GM03348 (cell line): ENCODE measurements at places on chromosomes 12 and 14.
A peak's percentile ranks its signal among the peaks of the same experiment; 100 is the strongest.

DNA sequence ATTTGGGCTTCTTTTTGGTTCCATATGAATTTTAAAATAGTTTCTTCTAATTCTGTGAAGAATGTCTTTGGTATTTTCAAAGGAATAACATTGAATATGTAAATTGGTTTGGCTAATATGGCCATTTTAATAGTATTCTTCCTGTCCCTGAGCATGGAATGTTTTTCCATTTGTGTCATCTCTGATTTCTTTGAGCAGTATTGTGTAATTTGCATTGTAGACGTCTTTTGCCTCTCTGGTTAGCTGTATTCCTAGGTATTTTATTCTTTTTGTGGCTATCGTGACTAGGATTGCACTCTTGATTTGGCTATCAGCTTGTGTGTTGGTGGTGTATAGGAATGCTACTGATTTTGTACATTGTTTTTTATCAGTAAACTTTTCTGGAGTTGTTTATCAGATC lies 601.9 kb downstream of the SNAPC1 start:
- DNase-seq: no peak

- DNase-seq: no peak
Measured at GRCh38 chr14:61573321-61573720, 122.0 kb upstream of the HIF1A start.

- DNase-seq: no peak
Measured at GRCh38 chr12:49230176-49230804, 34.6 kb upstream of the TUBA1C start.

- no peak for DNase-seq
Measured at GRCh38 chr12:304805-305204, 42.2 kb upstream of the SLC6A13 start.

DNA sequence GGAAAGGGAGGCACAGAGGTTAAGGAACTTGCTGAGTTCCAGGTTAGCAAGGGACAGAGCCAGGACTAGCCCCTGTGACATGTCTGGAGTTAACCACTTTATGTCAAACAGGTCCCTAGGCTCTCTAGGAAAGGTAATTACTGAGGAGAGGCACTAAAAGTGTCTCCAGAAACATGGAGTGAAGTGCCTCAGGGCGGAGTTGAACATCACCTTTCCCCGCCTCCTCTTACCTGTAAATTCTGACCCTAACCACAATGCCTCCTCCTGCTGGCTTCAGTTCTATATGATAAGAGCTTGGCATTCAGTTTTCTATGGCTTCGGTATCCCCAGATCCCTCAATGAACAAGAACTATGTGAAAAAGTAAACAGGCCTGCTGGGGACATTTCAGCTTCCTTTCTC lies 18.1 kb downstream of the RPH3A start:
- no peak for DNase-seq

DNA sequence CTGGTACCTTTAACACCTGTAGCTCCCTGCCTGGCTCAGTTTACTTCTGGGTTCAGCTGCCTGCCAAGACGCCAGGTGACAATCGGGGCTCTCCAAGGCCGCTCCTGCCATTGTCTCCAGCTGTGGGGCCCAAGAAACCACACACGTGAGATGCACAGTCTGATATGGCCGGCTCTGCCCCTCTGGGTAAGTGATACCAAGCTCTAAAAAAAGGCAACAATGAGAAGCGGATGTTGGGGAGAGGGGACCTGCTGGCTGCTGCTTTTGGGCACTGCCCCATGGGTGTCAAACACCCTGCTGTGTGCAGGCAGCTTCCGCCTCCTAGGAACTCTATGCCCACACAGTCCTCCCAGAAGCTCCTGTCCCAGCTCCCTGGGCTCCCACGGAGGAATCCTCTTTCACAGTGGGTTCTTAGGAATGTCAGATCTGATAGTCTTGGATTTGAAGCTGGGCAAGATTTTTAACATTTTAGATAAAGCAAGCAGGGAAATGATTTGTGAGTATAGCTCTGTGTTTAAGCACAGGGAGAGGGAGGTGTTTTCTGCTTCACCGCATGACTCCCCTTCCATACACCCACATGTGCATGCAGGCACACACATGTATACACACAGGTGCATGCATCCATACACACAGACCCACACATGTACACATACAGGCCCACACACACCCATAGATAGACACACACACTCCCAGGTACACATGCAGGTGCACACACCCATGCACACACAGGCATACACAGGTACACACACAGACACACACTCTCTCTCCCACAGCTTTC lies 1135.8 kb downstream of the BCL11B start:
- no peak for DNase-seq

DNA sequence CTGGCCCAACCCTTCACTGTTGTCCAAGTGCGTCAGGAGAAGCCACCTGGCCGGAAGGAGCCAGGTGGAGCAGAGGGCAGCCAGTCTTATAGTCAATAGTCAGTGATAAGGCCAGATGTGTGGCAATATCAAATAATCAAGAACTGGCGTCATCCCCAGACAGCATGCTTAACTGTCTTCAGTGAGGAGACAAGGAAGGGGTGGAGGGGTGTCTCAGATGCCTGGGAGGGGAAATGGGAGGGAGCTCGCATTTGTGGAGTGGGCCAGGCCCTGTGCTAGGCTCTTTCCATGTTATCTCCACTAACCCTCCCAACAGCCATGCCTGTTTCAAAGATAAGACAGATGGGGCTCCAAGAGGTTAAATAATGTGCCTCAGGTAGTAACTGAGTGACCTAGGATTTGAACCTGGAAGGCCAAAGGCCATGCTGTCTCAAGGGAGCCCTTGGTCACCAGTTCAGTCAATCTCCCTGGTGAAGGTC lies 48.9 kb upstream of the FOS start:
- no peak for DNase-seq

DNA sequence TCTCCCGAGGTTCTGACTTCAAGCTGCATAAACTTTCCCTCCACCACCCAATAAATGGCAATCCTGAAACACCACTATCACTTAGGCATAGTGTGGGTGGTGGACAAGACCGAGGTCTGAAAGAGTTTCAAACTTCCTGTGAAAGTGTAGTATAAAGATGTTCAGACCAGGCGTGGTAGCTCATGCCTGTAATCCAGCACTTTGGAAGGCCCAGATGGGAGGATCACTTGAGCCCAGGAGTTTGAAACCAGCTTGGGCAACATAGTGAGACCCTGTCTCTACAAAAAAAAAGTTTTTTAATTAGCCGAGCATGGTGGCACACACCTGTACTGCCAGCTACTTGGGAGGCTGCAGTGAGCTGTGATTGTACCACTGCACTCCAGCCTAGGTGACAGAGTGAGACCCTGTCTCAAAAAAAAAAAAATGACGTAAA lies 61.9 kb downstream of the CCDC92 start:
- no peak for DNase-seq

GRCh38 chr14:104293851-104294627 lies 155.7 kb downstream of the KIF26A start:
- DNase-seq: no peak

- DNase-seq: peak; percentile 50
Measured at GRCh38 chr14:103881268-103882201, 34.2 kb upstream of the PPP1R13B start.

DNA sequence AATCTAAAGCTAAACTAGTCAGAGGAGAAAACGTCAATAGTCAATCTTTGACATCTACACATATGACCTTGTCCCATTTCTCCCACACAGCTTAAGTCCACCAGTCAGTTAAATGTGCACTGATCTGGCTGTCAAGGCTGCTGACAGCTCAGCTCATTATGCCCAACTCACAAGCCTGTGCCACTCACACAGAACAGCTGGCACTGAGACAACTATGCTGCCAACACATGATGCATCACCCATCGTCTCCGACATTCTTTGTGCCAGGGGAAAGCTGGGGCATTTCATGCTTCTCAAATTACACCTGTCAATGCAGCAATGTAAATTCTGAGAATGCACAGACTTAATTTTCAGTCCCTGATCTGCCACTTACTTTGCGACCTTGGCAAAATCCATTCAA lies 25.3 kb downstream of the GNS start:
- no peak for DNase-seq

DNA sequence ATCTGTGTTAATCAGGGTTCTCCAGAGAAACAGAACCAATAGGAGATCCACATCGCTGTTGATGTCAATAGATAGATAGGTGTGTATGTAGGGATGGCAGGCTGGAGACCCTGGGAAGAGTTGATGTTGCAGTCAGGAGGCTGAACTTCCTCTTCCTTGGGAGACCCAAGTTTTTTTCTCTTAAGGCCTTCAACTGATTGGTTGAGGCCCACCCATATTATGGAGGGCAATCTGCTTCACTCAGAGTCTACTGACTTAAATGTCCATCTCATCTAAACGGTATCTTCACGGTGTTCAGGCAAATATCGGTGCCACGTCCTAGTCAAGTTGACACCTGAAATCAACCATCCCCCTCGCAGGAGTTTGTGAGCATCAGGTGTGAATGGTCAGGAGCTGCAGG lies 63.0 kb downstream of the ETV6 start:
- no peak for DNase-seq

- no peak for DNase-seq
Measured at GRCh38 chr12:49683599-49684309, 23.5 kb downstream of the FMNL3 start.

GRCh38 chr12:857611-858010 lies 91.9 kb downstream of the RAD52 start:
- DNase-seq: peak; percentile 85

DNA sequence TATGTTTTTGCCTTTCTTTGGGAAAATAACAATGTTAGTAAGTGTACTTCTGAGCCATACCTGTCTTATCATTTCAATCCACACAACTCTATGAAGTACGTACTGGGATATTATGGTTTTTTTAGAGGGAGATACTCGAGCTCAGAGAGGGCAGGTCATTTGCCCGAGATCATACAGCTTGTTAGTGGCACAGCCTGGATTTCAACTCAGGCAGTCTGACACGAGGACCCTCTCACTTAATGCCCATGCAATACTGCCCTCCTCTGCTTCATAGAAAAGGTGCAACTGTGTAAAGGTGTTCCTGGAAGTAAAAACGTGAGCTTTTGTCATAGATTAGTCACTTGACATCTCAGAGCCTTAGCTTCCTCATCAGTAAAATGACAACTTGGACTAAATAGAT lies 128.0 kb downstream of the NDUFA12 start:
- no peak for DNase-seq

DNA sequence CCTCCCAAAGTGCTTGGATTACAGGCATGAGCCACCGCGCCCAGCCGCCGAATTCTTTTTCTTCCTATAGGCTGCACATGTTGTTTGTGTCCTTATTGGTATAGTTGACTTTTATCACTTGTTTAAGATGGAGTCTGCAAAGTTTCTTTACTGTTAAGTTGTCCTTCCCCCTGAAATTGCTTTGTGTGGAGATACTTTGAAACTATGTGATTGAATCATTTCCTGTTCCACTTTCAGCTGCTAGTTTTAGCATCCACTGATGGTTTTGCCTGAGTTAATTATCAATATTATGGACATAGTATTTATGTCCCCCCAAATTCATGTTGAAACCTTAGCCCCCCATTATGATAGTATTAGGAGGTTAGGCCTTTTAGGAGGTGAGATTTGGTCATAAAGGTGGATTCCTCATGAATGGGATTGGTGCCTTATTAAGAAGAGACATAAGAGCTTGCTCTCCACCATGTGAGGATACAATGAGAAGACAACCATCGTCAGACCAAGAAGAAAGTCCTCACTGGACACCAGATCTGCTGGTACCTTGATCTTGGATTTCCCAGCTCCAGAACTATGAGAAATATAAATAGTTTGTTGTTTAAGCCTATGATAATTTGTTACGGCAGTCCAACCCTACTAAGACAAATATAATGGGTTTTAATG lies 34.9 kb downstream of the PPHLN1 start:
- DNase-seq: peak; percentile 6

GRCh38 chr12:11969437-11970154 lies 101.1 kb upstream of the BCL2L14 start:
- no peak for DNase-seq

- DNase-seq: no peak
Measured at GRCh38 chr12:53065470-53065869, 13.7 kb downstream of the SPRYD3 start.

DNA sequence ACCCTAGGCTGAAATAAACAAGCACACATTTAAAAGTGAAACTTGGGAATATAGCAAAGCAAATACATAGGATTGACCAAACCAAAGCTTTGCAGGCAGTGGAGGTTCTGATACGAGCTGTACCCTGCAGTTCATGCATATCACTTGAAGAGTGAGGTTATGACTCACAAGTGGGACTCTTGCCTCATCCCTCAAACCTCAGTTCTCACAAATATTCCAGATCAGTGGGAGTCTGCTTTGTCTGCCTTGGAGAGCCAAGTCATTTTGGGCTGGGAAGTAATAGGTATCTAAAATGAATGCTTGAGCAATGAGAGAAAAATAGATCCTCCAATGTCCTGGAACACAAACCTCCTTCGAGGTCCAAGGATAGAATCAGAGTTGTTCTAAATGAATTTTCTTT lies 116.4 kb downstream of the LRIG3 start:
- peak; percentile 68 for DNase-seq

GRCh38 chr14:84707830-84708229 lies 822.1 kb upstream of the FLRT2 start:
- no peak for DNase-seq

GRCh38 chr14:35337269-35338255 lies 45.4 kb downstream of the PSMA6 start:
- no peak for DNase-seq

DNA sequence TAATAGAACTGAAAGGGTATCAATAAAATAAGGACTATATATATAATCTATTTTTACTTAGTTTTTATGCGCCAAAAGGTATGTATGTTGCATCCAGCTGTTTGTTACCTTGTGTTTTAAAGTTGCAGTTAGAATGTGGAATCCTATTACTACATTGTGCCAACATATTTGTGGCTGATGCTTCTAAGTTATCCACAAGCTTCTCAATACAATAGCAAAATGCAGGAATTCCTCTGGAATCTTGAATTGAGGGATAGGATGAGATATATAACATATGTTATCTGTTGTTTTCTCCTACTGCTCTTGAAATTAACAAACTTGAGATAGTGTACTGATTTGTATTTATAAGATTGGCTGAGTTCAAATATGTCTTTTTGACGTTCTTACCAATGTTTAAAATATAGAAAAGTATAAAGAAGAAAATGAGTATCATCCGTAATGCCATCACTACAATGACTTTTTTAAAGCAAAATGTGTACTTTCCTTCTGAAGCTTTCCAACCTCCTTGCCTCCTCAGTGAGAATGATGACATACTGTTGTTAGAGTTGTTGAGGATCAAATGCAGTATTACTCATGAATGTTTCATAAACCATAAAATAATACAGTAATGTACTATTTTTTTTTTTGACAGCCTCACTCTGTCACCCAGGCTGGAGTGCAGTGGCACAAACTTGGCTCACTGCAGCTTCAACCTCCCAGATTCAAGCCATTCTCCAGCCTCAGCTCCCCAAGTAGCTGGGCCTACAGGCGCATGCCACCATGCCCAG lies 6.6 kb downstream of the RAP1B start:
- peak; percentile 52 for DNase-seq
